DND-41 (cell line): ENCODE measurements at places on chromosomes 6 and 20.

DNA sequence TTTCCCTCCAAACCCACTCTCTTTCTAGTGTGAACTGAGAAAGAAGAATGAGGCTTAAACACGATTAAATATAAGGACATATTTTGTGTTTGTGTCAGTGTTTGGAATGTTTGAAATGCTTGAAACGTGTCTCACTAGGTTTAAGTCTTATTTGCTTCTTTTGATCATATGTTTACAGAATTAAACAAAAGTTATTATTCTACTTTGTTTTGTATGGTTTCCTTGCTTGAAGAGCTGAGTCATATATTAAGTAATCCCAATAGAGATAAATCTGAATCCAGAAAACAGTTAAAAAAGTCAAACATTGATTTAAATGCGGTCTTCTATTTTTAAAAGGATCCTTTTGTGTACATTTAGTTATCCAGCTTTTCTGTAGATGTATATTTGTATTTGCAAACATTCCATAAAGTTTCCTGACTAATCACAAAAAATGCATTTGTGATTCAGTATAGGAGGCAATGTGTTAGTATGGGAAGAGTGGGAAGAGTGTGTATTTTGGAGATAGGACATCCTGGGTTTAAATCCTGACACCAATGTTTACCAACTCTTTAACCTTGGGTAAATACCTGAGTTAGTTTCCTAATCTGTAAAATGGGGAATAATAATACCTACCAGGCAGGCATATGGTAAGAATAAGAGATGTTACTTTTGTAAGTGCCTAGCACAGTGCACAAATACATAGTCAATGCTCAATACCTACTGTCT, 72.9 kb downstream of the TSBP1 start:
- no peaks in the 10 kb centered on the region for H3K4me1 ChIP-seq
- no peaks in the 10 kb centered on the region for H3K36me3 ChIP-seq
- no peak for DNase-seq
- H3K27me3 ChIP-seq = peaks cover 12% of the 10 kb centered on the region
- no peak overlapping the region for H3K27ac ChIP-seq

- H3K4me1 ChIP-seq = no peaks in the 10 kb centered on the region
- H3K4me3 ChIP-seq = no peak overlapping the region
- peak; percentile 11 for DNase-seq
- H3K27ac ChIP-seq = no peak overlapping the region
Observed at GRCh38 chr6:121055572-121056163, 278.6 kb downstream of the TBC1D32 start.

- no peak overlapping the region for H3K4me3 ChIP-seq
- no peaks in the 10 kb centered on the region for H3K4me1 ChIP-seq
- H3K27ac ChIP-seq = no peak overlapping the region
- H3K27me3 ChIP-seq = no peaks in the 10 kb centered on the region
- no peak for DNase-seq
- H3K36me3 ChIP-seq = no peaks in the 10 kb centered on the region
Observed at GRCh38 chr6:166464068-166465002, 81.6 kb upstream of the MPC1 start.

GRCh38 chr20:21373436-21373835, 23.9 kb downstream of the NKX2-4 start:
- H3K36me3 ChIP-seq = peaks cover 67% of the 10 kb centered on the region
- no peaks in the 10 kb centered on the region for H3K4me1 ChIP-seq
- DNase-seq = no peak

DNA sequence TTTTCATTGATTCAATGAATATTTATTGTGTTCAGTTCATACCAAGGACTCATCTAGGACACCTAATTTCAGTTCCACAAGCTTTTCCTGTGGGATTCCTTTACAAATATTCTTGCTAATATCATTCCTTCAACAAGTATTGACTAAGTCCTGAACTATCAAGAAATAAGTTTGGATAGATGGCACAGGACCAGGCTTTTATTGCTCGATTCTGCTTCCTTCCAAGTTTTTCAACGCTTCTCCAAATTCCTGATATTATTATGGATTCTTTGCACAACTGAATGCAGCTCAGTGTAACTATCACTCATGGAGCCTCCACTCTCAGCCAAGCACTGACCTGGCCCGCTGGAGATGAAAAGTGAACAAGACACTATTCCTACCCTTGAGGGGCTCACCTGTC, 32.7 kb upstream of the COL21A1 start:
- H3K4me3 ChIP-seq = no peak overlapping the region
- H3K27ac ChIP-seq = no peak overlapping the region
- H3K4me1 ChIP-seq = no peaks in the 10 kb centered on the region
- no peaks in the 10 kb centered on the region for H3K27me3 ChIP-seq

- no peak overlapping the region for H3K4me3 ChIP-seq
- DNase-seq = no peak
- H3K27me3 ChIP-seq = no peaks in the 10 kb centered on the region
Observed at GRCh38 chr6:108760126-108761050, 87.8 kb upstream of the ARMC2 start.

GRCh38 chr6:116827561-116828240, 1.2 kb downstream of the GPRC6A start:
- DNase-seq = no peak
- H3K27ac ChIP-seq = no peak overlapping the region
- H3K4me1 ChIP-seq = no peaks in the 10 kb centered on the region
- H3K36me3 ChIP-seq = no peaks in the 10 kb centered on the region
- no peak overlapping the region for H3K4me3 ChIP-seq

DNA sequence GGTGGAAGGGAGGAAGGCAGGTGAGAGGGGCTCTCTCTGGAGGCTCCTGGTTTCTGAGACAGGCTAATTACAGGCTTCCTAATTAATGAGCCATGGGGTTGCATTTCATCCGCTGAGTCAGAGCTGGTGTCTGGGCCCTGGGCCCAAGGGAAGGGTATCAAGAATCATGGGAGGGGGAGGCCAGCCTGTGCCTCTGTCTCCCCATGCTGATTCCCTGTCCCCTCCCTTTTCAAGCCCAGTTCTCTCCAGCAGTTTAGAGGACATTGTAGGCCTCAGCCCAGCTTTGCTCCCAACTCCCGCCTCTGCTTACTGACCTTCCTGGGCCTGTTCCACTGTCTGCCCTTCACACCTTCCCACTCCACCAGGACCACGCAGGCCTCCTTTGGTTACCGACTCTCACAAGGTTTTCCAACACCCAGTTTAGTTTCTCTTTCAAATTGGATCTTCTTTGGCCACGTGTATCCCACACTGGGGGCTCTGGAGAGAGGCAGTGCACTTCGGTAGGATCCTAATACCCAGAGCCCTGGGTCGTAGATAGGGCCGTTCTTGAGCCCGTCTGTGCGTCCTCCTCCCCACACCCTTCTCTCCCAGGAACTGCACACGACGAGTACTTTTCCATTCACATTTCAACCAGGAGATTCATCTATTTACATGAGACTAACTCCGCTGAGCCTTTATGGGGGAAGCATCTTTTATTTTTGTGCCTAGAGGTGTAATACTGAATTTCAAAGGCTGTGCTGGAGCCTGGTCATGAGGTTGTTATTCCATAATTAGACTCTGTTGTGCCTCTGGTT, 18.2 kb upstream of the AVP start:
- no peak overlapping the region for H3K27ac ChIP-seq
- H3K4me1 ChIP-seq = no peaks in the 10 kb centered on the region
- H3K4me3 ChIP-seq = no peak overlapping the region
- no peaks in the 10 kb centered on the region for H3K27me3 ChIP-seq
- no peak for DNase-seq

DNA sequence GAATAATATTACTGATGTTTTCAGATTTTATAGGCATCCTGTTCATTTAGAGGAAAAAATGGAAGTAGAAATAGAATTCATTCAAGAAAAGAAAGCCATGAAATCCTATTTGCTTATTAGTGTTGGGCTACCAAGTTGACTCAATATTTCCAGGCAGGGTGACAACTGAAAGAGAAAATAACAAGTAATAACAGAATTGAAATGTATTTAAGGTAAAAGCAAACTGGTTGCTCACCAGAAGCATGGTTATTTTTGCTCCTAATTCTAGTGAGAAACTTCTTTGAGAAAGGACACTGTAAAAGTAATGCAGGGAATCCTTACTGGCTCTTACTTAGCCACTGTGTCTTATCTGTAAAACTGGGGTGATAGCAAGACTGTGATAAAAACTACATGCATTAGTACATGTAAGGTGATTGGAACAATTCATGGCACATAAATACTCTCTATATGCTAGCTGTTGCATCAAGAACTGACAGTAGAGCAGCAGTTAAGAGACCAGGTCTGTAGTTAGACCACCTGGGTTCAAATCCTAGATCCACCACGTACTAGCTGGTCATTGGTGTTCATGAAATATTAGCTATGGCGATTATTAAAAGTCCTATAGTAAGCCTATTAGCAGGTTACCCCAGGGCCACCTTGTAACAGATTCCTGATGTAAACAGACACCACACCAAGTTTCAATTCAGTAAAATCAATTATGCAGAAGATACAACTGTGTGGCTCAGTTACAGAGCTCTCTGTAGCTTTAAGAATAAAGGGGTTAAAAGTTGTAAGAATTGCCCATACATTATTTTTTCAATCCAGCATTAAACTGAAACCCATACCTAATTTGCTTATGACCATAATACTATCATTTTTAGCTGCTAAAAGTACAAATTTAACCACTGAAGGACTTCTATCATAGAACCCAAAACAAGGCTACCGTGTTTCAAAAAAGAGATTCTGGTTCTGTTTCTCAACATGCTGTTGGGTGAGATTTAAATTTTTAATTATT, 159.2 kb upstream of the COL21A1 start:
- H3K27me3 ChIP-seq = no peaks in the 10 kb centered on the region
- no peaks in the 10 kb centered on the region for H3K36me3 ChIP-seq
- H3K27ac ChIP-seq = no peak overlapping the region

DNA sequence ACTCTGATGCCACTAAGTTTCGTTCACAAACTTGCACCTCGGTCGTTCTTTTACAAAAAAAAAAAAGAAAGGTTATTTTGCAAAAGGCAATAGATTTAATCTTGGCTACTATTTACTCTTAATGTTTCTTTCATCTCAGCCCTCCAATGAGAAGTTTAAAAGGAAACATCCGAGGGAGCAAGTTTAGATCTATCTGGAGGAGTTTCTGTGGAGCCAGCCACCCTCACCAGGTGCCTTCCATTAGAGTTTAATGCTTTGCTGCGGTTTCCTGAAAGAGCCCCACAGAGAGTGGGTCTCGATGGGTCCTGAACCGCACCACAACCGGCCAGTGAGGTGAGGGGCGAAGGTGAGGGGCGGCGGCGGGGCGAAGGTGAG, 632 bp downstream of the PRKN start:
- H3K27me3 ChIP-seq = no peaks in the 10 kb centered on the region
- H3K27ac ChIP-seq = no peak overlapping the region
- no peaks in the 10 kb centered on the region for H3K4me1 ChIP-seq
- H3K4me3 ChIP-seq = no peak overlapping the region
- no peaks in the 10 kb centered on the region for H3K36me3 ChIP-seq

GRCh38 chr6:107618672-107619071, 128.8 kb downstream of the SOBP start:
- no peaks in the 10 kb centered on the region for H3K27me3 ChIP-seq
- DNase-seq = peak; percentile 84
- H3K4me1 ChIP-seq = peaks cover 31% of the 10 kb centered on the region

GRCh38 chr20:38291966-38292365, 12.0 kb upstream of the BPI start:
- H3K27ac ChIP-seq = no peak overlapping the region
- no peak for DNase-seq
- H3K27me3 ChIP-seq = peaks cover 24% of the 10 kb centered on the region

- no peak for DNase-seq
- H3K27ac ChIP-seq = no peak overlapping the region
- no peaks in the 10 kb centered on the region for H3K36me3 ChIP-seq
- H3K4me3 ChIP-seq = no peak overlapping the region
- H3K4me1 ChIP-seq = no peaks in the 10 kb centered on the region
- H3K27me3 ChIP-seq = no peaks in the 10 kb centered on the region
Observed at GRCh38 chr20:9458138-9458796, 56.1 kb upstream of the LAMP5 start.

- no peak overlapping the region for H3K27ac ChIP-seq
- no peaks in the 10 kb centered on the region for H3K4me1 ChIP-seq
- H3K36me3 ChIP-seq = no peaks in the 10 kb centered on the region
- no peak for DNase-seq
- H3K4me3 ChIP-seq = no peak overlapping the region
Observed at GRCh38 chr6:157464653-157465535, 83.9 kb downstream of the ZDHHC14 start.

DNA sequence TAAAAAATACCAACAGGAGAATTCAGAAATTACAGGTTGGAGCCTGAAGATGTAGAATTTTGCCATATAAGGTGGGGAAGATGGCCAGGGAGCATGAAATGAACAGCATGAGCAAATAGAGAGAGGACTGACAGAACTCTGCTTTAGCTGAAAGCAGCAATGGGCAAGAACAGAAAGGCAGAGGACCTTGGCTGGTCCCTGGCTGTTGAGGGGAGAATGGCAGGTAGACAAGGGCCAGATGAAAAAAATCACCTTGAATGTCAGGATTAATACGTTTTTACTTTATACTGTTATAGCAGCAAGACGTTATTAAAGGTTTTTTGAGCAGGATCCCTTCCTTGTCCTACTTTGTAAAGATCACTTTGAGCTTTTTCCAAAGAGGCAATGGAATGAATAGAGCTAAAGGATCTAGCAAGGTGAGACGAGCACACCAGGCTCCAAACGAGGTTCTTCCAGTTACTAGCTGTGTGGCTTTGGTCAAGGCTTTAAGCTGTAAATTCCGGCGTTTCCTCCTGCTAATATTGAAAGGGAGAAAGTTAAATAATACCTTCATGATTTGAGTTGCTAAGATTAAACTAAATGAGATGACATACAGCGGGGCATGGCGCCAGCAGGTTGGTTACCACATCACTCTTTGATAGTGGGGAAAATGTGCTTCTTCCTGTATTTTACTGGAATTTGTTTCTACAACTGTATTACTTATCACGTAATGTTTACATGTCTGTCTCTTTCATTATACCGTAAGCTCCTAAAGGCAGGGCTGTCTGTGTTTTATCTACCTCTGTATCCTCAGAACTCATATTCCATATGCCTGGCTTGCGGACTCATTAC, 776 bp downstream of the PPIL1 start:
- peaks cover 58% of the 10 kb centered on the region for H3K4me1 ChIP-seq
- no peak for DNase-seq
- no peaks in the 10 kb centered on the region for H3K27me3 ChIP-seq

GRCh38 chr20:45432294-45432693, 16.4 kb downstream of the PIGT start:
- H3K27ac ChIP-seq = peak overlapping the region; percentile 4; the same call in 1 of the 2 replicates
- peak; percentile 55 for DNase-seq
- H3K4me3 ChIP-seq = no peak overlapping the region
- no peaks in the 10 kb centered on the region for H3K27me3 ChIP-seq

- H3K4me1 ChIP-seq = no peaks in the 10 kb centered on the region
- DNase-seq = no peak
- no peak overlapping the region for H3K4me3 ChIP-seq
- no peaks in the 10 kb centered on the region for H3K27me3 ChIP-seq
- no peak overlapping the region for H3K27ac ChIP-seq
Observed at GRCh38 chr6:56093776-56094175, 153.6 kb downstream of the COL21A1 start.
